ENCODE measurements at places on chromosomes 7 and 10. TPM values are rescaled to one million over a fixed set of nuclear protein-coding genes. Genes with fewer than 3 reads are reported as not detected.
A peak's percentile ranks its signal among the peaks of the same experiment; 100 is the strongest.

GRCh38 chr10:33041783-33042437 lies 83.9 kb upstream of the ITGB1 start:
- DNase-seq, result no peak

GRCh38 chr7:133781486-133782090 lies 345.6 kb upstream of the LRGUK start:
- no peak for DNase-seq

DNA sequence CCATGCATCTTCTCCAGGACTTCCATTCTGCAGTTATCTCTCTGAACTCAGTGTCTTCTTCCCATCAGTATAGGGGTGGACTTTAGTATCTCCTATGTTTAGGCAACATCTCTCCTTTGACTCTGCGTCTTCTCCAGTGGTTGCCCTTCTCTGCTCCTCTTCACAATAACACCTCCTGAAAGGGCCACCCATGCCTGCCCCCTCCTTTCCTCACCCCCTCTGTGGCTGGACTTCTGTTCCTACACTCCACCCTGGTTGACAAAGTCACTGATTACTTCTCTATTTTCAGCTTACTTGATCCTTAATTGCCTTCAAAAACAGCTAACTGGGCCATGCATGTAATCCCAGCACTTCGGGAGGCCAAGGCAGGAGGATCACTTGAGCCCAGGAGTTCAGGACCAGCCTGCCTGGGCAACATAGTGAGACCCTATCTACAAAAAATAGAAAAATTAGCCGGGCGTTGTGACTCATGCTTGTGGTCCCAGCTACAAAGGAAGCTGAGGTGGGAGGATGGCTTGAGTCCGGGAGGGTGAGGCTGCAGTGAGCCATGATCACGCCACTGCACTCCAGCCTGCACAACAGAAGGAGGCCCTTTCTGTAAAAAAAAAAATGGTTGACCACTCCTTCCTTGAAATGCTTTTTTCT lies 13.7 kb downstream of the SRGN start:
- DNase-seq, result no peak

- DNase-seq, result no peak
Observed at GRCh38 chr10:65548001-65548400, 1377.8 kb upstream of the LRRTM3 start.

MYO1G gene
- not detected for polyA plus RNA-seq

DNA sequence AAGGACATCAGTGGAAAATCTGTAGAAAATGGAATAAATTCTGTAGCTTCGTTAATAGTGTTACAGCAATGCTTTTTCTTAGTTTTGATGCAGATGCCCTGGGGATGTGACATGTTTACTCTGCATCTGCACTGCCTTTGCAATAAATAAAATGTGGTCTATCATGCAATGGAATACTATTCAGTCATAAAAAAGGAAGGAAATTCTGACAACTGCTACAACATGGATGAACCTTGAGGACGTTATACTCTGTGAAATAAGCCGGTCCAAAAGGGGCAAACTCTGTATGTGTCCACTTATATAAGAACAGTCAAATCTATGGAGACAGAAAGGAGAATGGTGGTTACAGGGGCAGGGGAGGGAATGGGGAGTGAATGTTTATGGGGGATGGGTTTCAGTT lies 13.5 kb downstream of the GRIFIN start:
- no peak for DNase-seq

- DNase-seq, result no peak
Observed at GRCh38 chr7:123712619-123713018, 36.2 kb downstream of the WASL start.

DNA sequence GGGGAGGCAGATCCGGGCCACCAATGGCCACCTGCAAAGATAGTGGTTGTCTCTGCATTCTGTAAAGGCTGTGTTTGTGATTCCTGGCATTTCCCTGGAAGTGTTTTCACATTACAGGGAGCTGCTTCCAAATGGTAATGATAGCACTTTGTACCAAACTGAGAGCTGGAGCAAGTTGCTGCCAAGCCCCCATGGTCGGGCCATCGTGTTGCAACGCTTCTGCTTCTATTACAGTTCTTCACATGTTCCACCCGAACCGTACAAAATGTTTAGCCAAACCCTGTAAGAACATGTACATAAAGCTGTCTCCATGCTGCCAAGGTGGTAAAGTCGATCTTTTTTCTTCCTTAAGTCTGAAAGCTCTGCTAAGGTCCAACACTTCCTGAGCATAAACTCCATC lies 397.7 kb upstream of the NFE2L3 start:
- no peak for DNase-seq

DNA sequence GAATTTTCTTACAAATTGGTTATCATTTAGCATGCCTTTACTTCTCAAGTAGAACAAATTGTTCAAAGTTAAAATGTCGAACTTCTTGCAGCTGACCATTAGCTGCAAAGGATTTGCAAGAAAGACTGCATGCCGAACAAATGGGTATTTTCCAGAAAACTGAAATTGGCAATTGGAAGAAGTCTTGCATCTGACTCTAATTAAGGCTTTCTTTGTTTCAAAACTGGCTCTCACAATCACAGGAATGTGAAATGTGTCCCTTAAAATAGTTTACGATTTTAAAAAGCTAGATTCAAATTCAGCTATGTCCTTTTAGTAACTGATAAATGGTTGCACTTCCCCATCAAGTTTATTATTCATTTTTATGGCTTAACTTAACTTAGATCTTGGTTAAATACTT lies 207.9 kb downstream of the ARL4A start:
- no peak for DNase-seq

GRCh38 chr10:75640803-75641202 lies 209.4 kb downstream of the LRMDA start:
- no peak for DNase-seq

PAX2 gene
- polyA plus RNA-seq, result not detected

GRCh38 chr7:28408105-28408959 lies 4.0 kb upstream of the CREB5 start:
- DNase-seq, result peak; percentile 69

GRCh38 chr10:127899766-127900387 lies 7.0 kb upstream of the PTPRE start:
- no peak for DNase-seq

BTBD16 gene
- polyA plus RNA-seq, result 0.55 TPM

DNA sequence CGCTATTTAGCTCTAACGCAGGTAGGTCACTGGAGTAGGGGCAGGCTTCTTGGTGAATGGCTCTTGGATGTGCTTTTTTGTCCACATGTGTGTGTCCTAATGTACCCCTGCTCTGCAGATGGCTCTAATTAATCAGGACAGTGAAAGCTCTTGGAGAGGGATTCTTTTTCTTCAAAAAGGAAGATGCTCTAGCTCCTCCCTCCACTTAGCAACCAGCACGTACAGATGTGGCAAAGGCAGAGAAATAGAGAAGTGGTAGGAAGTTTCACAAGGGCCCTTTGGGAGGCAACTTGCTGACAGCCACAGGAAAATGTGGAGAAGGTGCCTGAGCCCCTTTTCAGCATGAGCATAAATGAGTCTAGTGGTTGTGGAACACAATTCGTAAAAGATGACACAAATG lies 221.7 kb downstream of the PLXNA4 start:
- no peak for DNase-seq

DNA sequence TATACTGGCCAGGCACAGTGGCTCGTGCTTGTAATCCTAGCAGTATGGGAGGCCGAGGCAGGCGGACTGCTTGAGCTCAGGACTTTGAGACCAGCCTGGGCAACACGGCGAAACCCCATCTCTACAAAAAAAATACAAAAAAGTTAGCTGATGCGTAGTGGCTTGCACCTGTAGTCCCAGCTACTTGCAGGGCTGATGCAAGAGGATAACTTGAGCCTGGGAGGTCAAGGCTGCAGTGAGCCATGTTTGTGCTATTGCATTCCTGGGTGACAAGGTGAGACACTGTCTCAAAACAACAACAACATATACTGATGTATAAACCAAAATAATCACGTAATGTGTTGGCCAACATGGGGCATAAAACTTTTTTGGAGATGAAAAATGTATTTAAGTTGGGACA lies 6.4 kb upstream of the NPM3 start:
- DNase-seq, result no peak

DNA sequence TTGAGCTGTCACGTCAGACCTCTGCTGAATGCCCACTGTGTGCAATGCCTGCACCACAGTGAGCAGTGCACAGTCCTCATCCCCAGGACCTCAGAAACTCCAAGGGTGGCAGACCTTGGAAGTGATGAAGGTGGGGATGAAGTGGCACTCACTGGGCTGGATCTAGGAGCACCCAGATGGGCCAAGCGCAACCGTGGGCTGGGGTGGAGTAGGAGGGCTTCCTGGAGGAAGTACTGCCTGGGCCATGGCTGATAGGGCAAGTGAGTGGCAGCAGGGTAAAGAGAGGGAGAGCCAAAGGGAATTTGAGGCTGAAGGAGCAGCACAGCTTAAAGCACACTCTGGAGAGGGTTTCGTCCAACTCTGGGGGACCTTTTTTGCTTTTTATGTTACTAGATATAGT lies 52.3 kb downstream of the RBM20 start:
- DNase-seq, result no peak

DIP2C gene
- 1.2 TPM for polyA plus RNA-seq

DNA sequence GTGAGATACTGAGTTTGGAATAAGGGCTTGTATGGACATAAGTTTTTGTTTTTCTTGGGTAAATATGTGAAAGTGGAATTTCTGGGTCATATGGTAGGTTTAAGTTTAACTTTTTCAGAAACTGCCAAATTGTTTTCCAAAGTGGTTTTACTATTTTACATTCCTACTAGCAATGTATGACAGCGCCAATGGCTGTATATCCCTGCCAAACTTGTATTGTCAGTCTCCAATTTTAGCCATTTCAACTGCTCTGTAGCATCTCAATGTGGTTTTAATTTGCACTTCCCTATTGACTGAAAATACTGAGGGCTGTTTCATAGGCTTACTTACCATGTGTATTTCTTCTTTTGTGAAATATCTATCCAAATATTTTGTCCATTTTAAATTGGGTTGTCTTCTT lies 90.5 kb upstream of the ZNF32 start:
- no peak for DNase-seq

DNA sequence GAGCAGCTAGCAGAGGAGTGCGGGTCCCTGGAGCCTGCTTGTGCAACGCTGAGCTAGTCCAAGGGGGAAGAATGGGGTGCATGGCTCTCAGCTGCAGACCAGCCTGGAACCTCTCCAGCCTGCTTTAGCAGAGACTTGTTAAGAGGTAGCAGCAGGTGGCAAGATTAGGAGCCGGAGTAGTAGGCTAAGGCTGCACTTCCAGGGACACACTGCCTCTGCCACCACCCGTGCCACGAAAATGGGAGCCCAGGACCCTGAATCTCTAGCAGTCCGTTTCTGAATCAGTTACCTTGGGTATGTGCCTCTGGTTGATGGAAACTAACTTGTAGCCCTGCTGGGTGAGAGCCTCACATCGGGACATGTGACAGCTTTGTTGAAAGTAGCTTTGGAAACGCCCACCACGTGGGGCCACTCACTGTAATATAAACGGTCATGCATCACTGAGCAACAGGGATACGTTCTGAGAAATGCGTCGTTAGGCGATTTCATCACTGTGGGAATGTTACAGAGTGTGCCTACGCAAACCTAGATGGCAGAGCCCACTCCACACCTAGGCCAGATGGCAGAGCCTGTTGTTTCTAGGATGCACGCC lies 25.9 kb downstream of the HTRA1 start:
- no peak for DNase-seq

- DNase-seq, result no peak
Observed at GRCh38 chr10:29749150-29749549, 114.4 kb upstream of the SVIL start.

DNA sequence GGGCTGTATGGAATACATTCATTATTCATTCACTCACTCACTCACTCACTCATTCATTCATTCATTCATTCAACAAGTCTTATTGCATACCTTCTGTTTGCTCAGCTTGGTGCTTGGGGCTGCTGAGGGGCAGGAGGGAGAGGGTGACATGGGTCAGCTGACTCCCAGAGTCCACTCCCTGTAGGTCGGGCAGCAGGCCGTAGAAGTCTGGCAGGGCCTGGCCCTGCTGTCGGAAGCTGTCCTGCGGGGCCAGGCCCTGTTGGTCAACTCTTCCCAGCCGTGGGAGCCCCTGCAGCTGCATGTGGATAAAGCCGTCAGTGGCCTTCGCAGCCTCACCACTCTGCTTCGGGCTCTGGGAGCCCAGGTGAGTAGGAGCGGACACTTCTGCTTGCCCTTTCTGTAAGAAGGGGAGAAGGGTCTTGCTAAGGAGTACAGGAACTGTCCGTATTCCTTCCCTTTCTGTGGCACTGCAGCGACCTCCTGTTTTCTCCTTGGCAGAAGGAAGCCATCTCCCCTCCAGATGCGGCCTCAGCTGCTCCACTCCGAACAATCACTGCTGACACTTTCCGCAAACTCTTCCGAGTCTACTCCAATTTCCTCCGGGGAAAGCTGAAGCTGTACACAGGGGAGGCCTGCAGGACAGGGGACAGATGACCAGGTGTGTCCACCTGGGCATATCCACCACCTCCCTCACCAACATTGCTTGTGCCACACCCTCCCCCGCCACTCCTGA lies 2.4 kb downstream of the EPO start:
- no peak for DNase-seq

SPDYE6 gene
- polyA plus RNA-seq, result not detected

- DNase-seq, result no peak
Observed at GRCh38 chr7:133095119-133095671, 13.3 kb upstream of the CHCHD3 start.

SCRN1 gene
- polyA plus RNA-seq, result 37.5 TPM

DNA sequence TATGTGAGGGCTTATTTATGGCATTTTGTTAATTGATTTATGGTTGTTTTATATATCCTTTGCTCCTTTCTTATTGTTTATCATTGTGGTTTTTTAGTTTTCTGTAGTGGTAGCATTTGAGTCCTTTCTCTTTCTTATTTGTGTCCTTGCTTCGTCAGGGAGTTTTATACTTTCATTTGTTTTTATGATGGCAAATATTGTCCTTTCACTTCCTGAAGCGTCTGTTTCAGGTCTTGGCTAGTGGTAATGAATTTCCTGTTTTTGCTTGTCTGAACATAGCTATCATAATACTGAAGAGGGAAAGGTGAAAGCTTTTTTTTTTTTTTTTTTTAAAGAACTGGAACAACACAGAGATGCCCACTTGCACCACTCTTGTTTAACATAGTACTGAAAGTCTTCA lies 228.2 kb downstream of the ATRNL1 start:
- no peak for DNase-seq

DNA sequence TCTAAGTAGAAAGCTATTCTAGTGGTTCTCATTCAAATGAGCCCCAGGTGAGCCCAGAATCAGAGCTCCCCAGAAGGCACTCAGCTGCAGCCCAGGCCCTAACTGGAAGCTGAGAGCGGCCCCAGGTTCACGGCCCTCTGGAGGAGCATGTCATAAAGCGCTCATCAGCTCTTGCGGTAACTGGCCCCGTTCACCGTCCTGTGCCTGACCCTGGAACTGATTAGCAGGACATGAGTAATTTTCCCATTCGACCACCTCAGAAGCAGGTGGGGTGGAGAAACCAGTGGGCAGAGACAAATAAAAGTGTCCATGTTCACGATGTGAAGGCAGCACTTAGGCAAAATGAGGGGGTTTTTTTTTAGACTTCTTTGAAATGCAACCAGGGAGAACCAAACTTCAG lies 136.1 kb upstream of the LYZL2 start:
- no peak for DNase-seq

DNA sequence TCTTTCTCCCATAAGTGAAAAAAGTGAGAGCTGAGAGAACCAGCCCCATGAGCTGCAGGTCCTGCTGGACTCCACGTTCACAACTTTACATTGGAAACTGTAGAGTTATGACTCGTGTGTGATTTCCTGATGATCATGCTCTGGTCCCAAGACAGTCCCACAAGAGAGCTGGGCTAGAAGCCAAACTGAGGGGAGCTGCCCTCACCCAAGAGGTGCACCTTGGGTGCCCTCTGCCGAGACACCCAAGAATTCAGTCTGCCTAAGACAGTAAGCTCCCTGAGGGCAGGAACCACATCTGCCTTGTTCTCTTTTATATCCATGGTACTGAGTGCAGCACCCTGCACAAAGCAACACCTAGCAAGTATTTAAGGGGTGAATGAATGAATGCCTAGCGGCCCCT lies 112.8 kb upstream of the SFMBT2 start:
- no peak for DNase-seq

ZKSCAN5 gene
- 4.4 TPM for polyA plus RNA-seq
